Dorsolateral prefrontal cortex (tissue), 122 donors: ENCODE measurements at places on chromosomes 7 and 10.
A peak's percentile ranks its signal among the peaks of the same experiment; 100 is the strongest.

GRCh38 chr7:129167817-129168216 lies 20.6 kb upstream of the SMO start:
- no peak for DNase-seq

GRCh38 chr7:1818575-1819258 lies 148.6 kb downstream of the ELFN1 start:
- no peak for DNase-seq

DNA sequence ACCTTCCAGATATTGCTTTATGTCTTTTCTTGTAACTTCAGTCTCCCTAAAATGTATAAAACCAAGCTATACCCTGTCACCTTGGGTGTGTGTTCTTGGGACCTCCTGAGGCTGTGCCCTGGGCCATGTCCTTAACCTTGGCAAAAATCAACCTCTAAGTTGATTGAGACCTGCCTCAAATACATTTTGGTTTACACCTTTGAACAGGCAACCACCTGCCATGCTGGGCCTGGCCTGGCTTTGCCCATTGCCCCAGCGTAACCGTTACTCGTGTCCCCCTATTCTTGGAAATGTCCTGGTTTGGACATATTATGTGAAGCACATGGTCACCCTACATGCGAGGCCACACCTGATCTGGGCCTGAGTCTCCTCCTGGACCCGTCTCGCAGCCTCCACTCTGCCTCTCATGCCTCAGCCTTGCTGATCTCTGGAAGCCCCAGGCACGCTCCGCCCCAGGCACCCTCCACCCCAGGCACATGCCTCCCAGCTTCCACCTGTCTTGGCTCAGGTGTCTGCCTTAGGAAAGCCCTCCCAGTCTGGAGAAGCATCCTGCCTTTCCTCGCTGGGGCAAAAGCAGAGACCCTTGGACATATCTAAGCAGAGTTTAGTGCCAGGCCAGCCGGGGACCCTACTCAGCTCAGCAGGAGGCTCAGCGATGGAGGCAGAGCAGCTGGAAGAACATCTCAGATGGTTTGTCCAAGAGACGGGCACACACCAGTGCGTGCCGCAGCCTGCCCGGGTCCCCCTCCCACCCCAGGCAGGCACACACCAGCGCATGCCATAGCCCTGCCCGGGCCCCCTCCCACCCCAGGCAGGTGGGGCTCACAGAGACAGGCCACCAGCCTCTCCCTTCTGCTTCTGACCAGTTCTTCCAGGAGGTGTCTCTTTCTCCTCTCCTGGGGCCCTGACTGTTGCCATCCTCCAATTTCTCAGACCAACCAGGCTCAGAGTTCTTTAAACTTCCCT lies 4.0 kb upstream of the VIPR2 start:
- no peak for DNase-seq

GRCh38 chr7:20280475-20281351 lies 50.0 kb upstream of the ITGB8 start:
- no peak for DNase-seq

GRCh38 chr7:45181286-45181960 lies 23.8 kb downstream of the RAMP3 start:
- peak; percentile 22 for DNase-seq

DNA sequence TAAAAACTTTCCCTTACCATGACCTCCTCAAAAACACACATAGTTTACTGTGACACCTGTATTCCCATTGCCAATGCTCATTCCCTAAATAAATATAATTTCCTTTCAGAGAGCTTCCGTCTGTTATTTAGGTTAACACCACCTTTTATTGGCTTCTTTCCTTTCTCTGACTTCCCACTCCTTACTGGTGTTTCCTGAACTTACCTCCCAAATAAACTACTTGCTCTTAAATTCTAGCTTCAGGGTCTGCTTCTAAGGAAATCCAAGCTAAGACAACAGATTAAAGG lies 67.4 kb upstream of the ZNF746 start:
- no peak for DNase-seq

DNA sequence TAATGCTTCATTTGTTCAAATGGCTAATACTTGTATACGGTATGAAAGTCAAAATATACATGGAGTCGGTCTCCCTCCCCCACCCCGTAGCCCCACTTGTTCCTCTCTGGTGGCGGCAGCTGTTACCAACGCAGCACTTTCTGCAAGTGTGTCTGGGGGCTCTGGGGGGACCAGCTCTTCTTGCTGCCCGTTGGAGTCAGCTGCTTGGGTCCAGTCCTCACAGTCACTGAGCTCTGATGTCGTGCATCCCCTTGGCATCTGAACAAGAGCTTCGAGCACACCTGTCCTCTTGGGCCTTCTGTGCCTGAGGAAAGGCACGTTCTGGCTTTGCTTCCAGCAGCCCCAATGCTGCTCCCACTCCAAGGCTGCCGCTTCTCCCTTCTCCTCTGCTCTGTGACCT lies 493.1 kb downstream of the PLXNA4 start:
- no peak for DNase-seq

DNA sequence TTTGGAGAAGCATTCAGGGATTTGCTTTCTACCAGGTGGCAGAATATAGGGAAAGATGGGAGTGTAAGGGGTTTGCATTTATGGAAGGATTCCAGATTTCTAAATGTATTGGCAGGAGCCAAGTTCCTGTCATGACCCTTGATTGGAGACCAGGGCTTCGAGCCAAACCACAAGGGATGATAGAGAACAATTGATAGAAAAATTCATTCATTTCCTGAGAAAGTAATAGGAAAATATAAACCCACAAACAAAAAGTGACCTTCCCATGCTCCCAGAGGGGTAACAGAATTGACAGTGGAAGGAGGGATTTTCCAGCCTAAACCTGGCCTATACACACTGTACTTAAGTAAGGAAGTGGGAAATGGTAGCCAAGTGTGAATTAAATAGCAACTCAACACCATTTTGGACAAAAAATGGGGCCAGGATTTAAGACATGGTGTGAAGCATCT lies 22.4 kb upstream of the IFIT2 start:
- no peak for DNase-seq

GRCh38 chr10:86044029-86044428 lies 322.6 kb downstream of the GRID1 start:
- DNase-seq, result no peak

GRCh38 chr10:112979927-112980326 lies 29.9 kb downstream of the TCF7L2 start:
- no peak for DNase-seq

DNA sequence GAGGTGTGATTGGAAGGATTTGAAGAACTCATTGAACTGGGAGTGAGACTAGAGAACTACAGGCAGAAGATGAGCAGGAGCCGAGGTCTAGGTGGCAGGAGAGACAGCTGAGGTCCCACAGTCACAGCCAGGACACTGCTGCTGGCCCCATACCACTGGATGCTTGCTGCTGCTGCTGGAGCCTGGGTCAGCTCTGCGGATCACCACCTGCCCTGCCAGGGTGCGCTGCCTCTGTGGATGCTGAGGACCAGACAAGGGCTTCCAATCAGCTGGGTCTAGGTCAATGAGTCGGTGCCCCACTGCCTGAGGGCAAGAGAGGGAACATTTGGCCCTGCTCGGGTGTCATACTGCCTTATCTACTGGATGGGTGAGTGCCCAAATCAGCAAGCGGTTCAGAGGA lies 94.4 kb downstream of the FRMD4A start:
- DNase-seq, result no peak

- no peak for DNase-seq
Observed at GRCh38 chr7:156999958-157000726, 10.3 kb downstream of the MNX1 start.

DNA sequence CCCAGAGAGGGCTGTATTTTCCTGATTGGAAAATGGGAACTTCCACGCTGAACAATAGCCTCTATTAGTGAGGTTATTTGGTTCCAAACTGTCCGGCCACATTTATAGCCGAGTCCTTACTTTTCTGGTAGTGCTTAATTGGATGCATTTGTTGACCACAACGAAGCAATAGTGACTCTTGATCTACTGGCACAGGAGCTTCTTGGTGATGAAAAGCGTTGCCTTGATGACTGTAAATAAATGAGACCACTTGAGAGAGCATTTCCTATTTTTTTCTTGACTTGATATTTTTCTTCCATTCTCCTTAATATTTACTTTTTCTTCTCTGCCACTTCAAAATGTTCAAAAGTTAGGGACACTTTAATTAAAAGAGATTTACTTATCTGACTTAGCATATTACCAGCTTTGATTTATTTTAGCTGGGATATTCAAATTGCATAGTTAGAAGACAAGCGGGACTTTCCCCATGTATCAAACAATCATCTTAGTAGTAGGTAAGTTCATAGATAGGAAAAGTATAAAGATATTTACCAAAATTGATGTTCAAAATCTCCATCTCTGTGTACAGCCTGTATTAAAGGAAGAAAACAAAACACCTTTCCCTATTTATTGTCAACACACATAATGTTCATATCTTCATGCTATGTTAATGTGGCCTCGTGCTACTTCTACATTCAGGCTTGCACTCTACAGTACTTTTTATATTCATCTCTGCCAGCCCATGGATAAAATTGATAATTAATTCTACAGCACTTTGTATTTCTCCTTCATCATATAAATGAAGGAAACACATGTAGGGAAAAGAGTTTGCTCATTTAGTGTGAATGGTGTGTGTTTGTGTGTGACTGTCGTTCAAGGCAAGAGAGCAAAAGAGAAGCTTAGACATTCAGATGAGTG lies 5.1 kb upstream of the SP8 start:
- DNase-seq, result no peak

DNA sequence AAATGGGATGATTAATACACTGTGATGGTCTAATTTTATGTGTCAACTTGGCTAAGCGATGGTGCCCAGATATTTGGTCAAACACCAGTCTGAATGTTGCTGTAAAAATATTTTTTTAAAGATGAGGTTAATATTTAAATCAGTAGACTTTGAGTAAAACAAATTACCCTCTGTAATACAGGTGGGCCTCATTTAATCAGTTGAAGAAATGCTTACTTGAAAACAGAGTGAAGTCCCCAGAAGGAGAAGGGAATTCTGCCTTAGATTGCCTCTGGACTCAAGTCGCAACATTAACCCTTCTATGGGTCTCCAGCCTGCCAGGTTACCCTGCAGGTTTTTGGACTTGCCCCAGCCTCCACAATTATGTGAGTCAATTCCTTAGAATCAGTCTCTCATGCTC lies 49.8 kb upstream of the AGK start:
- DNase-seq, result no peak

- DNase-seq, result no peak
Observed at GRCh38 chr7:87877366-87878040, 1.2 kb downstream of the DBF4 start.

- DNase-seq, result no peak
Observed at GRCh38 chr7:150425670-150426069, 24.8 kb upstream of the GIMAP8 start.

GRCh38 chr7:66928388-66928787 lies 7.4 kb downstream of the TMEM248 start:
- DNase-seq, result no peak

GRCh38 chr7:80231707-80232106 lies 97.1 kb downstream of the GNAI1 start:
- no peak for DNase-seq

GRCh38 chr10:102661658-102662028 lies 17.4 kb downstream of the TRIM8 start:
- DNase-seq, result no peak

DNA sequence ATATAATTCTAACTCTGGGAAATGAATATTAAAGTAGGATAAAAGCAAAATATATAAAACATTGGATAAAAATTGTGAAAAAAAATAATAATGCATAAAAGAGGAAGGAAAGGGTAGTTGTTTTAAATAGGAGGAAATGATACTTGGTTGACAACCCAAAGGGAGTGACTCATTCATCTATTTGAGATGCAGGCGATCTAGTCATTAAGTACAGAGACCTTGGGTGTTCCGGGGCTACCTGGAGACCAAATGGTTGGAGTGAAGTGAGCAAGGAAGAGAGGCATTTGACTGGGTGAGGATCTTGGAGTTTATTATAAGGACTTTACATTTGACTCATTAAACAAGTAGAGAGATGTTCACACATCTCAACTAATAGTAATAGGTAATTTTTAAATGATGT lies 111.0 kb downstream of the LRRTM3 start:
- no peak for DNase-seq

DNA sequence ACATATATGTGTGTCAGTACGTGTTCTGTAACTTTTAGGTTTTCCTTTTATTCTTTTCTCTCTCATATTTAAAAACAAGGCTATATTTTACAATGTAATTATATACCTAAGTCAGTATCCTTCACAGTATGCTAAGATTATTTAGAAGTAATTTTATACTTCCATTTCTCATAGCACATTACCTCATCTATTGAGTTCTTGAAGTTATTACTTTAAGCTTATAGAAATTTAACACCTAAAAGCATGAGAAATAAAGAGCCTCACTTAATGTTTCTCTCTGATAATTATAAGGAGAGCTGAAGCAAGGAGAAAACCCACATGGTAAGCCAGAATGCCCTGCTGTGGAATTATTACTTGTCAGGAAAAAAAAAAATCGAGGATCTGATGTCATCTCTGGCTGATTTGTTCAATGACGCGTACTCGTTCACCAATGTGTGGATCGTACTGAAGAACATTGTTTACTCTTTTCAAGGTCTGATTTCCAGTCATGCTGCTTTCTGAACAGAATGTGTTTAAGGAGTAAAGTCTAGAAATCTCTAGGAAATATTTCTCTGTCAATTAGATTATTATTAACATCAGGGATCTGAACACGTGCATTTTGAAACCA lies 21.9 kb downstream of the CACNB2 start:
- DNase-seq, result no peak

- no peak for DNase-seq
Observed at GRCh38 chr7:82109288-82109687, 334.3 kb downstream of the CACNA2D1 start.

DNA sequence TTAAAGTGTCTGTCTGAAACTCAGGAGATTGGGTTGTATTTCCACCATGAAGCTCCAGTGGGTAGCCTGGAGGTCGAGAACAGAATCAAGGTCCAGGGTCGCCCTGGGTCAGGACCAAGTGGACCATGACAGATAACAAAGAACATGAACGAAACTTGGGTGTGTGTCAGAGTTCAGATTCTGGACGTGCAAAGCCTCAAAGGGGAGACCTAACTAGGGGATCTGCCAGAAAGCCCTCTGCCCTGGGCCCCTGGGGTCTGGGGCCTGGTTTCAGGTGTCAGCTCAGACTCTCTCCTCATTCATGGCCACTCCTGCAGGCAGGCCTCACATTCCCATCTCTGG lies 1.6 kb downstream of the RASSF4 start:
- DNase-seq, result no peak

DNA sequence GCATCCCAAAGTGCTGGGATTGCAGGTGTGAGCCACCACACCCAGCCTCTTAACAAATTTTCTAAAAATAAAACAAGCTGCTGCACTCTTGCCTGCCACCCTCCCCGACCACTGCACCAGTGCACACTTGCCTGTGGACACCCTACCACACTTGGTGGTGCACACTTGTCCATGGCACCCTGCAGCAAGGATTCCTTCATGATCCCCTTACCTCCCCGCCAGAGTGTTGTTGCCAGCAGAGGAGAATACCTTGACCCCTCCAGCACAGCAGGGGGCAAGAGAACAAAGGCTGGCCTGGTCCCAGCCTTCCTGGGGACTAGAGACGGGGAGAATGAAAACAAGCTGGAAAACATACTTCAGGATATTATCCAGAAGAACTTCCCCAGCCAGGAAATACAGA lies 65.9 kb upstream of the KCND2 start:
- no peak for DNase-seq
